ENCODE measurements at places on chromosomes 3 and 15. TPM values are rescaled to one million over a fixed set of nuclear protein-coding genes. Genes with fewer than 3 reads are reported as not detected.

DNA sequence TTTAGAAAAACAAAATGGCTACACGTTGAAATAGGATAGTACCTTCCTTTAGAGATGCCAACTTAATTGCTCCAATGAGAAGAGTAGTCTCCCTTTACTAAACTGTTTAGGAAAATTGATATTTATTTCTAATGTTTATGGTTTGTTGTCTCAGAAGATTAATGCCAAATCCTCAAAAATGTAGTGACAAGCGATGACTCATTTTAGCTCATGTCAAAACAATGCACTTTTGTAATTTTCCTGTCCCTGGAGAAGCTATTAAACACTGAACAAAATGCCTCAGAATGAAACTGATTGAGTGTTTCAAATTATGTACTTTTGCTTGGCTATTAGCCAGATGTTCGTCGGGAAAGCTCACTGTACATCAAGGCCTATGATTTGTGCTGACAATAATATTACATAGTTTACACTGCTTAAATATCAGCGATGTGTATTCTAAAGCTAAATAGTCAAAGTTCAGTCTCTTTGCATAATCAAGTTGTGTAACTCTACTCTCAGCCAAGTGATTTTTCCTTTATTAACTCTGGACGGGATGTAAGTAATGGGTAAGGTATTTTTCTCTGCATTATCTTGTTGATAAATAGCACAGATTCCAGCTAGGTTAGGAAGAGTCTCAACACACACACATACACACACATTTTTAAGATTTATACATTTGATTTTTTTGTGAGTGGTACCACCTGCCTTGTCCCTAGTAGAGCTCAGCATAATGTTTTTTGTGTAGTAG lies 83.7 kb downstream of the CMSS1 start:
- H3K4me1 ChIP-seq = no peaks in the 10 kb centered on the region
- no peak overlapping the region for H3K27ac ChIP-seq
- H3K27me3 ChIP-seq = no peaks in the 10 kb centered on the region
- no peak for DNase-seq

- no peak for DNase-seq
- H3K4me1 ChIP-seq = no peaks in the 10 kb centered on the region
- no peak overlapping the region for H3K4me3 ChIP-seq
- H3K27me3 ChIP-seq = no peaks in the 10 kb centered on the region
- H3K27ac ChIP-seq = no peak overlapping the region
Observed at GRCh38 chr15:79436037-79436780, 4.1 kb downstream of the MINAR1 start.

The SCN5A gene
- not detected for total RNA-seq

- no peaks in the 10 kb centered on the region for H3K27me3 ChIP-seq
- peaks cover 58% of the 10 kb centered on the region for H3K4me1 ChIP-seq
- H3K36me3 ChIP-seq = peaks cover 45% of the 10 kb centered on the region
- peak overlapping the region; percentile 94 for H3K27ac ChIP-seq
- no peak for DNase-seq
Observed at GRCh38 chr15:85694091-85694490, 100.6 kb downstream of the KLHL25 start.

DNA sequence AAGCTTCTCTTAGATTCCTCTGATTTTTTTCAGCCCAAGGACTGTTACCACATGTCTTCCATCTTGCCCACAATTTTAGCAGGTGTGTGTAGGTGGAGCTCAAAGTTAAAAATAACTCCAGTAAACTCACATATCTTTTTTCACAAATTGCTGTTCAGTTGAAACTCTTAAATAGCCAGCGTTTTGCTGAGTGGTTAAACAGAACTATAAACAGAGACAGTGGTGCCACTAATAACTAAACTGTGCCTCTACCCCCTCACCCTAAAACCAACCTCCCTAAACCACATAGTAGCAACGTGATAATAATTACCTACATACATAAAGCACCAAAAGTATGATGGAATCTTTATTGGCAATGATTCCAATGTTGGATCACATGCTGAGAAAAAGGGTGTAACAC lies 525.1 kb downstream of the PDCD6IP start:
- no peaks in the 10 kb centered on the region for H3K4me1 ChIP-seq
- H3K27me3 ChIP-seq = no peaks in the 10 kb centered on the region

GRCh38 chr15:42457445-42458442 lies 33.2 kb downstream of the ZNF106 start:
- peak; percentile 92 for DNase-seq
- peak overlapping the region; percentile 99 for H3K27ac ChIP-seq
- peaks cover 73% of the 10 kb centered on the region for H3K4me1 ChIP-seq
- H3K4me3 ChIP-seq = peak overlapping the region; percentile 66

The B3GNT5 gene
- total RNA-seq = 2.0 TPM

The PLSCR4 gene
- total RNA-seq = not detected

GRCh38 chr3:35871009-35871408 lies 231.7 kb downstream of the ARPP21 start:
- no peaks in the 10 kb centered on the region for H3K36me3 ChIP-seq
- H3K4me3 ChIP-seq = no peak overlapping the region
- DNase-seq = no peak
- H3K4me1 ChIP-seq = no peaks in the 10 kb centered on the region

DNA sequence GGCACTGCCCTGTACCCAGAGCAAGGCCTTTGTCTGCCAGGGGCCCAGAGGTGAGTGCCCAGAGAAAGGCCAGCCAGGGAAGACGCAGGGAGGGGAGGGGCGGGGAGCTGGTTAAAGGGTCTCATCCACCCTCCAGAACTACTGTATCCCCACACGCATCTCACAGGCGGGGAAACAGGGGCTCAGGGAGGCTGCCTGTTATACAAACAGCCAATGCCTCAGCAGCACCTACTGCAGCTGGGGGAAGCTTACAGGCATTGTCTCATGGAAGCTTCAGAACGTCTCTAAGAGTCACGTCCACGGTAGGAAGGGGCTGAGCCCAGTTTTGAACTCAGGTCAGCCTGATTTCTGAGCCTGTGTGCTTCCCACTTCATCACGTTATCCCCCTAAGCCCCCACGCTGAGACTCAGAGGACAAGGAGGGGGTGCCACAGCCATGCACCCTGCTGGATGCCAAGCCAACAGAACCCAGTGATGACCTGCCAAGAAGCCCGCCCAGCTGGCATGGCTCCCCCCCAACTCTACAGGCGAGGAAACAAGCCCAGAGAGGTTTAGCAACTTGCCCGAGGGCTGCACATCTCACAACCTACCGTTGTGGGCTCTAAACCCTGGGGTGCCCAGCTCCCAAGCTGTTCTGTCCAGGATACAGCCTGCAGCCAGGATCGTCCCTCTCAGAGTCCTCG lies 54.5 kb downstream of the IQSEC1 start:
- H3K36me3 ChIP-seq = no peaks in the 10 kb centered on the region
- no peak for DNase-seq
- H3K27ac ChIP-seq = no peak overlapping the region
- no peaks in the 10 kb centered on the region for H3K27me3 ChIP-seq
- peaks cover 57% of the 10 kb centered on the region for H3K4me1 ChIP-seq

- peak; percentile 69 for DNase-seq
- peaks cover 45% of the 10 kb centered on the region for H3K4me1 ChIP-seq
- no peaks in the 10 kb centered on the region for H3K36me3 ChIP-seq
- no peak overlapping the region for H3K27ac ChIP-seq
Observed at GRCh38 chr3:186235554-186235953, 126.5 kb downstream of the DGKG start.

The CAV3 gene
- total RNA-seq = not detected

DNA sequence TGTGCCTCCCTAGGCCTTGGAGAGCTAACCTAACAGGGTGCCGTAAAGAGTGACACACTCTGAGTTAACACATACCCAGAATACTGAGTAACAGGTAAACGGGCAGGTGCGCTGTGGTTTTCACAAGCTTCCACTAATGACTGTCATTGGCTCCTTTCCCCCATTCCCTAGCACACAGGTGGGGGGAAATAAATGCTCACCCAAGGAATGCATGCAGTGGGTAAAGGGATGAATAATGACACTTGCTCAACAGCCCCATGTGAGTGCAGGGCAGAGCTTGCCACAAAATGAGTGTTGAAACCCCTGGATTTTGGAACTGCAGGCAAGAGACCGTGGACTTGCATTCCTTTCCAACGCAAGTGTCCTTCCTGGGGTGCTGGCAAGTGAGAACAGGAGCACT lies 57.6 kb downstream of the ADAMTS17 start:
- no peaks in the 10 kb centered on the region for H3K36me3 ChIP-seq
- no peaks in the 10 kb centered on the region for H3K27me3 ChIP-seq
- H3K4me1 ChIP-seq = no peaks in the 10 kb centered on the region
- H3K4me3 ChIP-seq = no peak overlapping the region

DNA sequence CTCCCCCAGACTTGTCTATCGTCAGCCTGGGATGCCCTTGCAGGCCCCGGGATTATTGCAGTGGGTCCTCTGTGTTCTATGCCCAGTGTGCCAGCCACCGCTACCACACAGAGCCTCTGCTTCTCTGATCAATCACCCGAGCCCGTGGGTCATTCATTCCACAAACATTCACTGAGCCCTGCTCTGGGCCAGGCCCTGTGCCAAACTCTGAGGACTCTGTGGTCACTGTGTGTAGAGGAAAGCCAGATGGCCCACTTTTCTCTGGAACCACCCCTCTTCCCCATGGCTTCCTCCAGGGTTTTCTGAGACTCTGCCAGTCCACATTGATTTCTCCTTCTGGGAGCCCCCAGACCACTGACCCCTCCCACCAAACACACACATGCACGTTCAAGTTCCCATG lies 55.5 kb downstream of the BSN start:
- H3K27ac ChIP-seq = no peak overlapping the region
- no peak for DNase-seq
- no peaks in the 10 kb centered on the region for H3K4me1 ChIP-seq
- no peak overlapping the region for H3K4me3 ChIP-seq
- H3K36me3 ChIP-seq = no peaks in the 10 kb centered on the region
- H3K27me3 ChIP-seq = no peaks in the 10 kb centered on the region

The NMB gene
- total RNA-seq = 15.1 TPM

GRCh38 chr15:89023311-89023961 lies 64.8 kb upstream of the ABHD2 start:
- no peak for DNase-seq
- H3K4me3 ChIP-seq = no peak overlapping the region
- no peaks in the 10 kb centered on the region for H3K27me3 ChIP-seq
- no peaks in the 10 kb centered on the region for H3K36me3 ChIP-seq

- DNase-seq = no peak
- no peaks in the 10 kb centered on the region for H3K27me3 ChIP-seq
- H3K27ac ChIP-seq = no peak overlapping the region
- H3K4me3 ChIP-seq = no peak overlapping the region
Observed at GRCh38 chr3:126578702-126579101, 20.0 kb upstream of the C3orf22 start.

DNA sequence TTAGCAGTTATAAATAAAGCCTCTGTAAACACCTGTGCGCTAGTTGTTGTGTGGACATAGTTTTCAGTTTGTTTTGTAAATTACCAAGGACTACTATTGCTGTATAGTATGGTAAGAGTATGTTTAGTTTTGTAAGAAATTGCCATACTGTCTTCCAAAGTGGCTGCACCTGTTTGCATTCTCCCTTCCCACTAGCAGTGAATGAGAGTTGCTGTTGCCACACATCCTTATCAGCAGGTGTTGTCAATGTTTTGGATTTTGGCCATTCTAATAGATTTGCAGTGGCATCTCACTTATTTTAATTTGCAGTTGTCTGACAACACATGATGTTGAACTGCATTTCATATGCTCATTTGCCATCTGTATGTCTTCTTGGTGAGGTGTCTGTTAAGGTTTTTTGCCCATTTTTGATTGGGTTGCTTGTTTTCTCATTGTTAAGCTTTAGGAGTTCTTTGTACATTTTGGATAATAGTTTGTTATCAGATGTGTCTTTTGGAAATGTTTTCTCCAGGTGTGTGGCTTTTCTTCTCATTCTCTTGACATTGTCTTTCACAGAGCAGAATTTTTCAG lies 14.9 kb downstream of the TCAIM start:
- H3K27me3 ChIP-seq = no peaks in the 10 kb centered on the region
- H3K4me3 ChIP-seq = no peak overlapping the region
- no peak for DNase-seq
- H3K4me1 ChIP-seq = peaks cover 5% of the 10 kb centered on the region
- no peaks in the 10 kb centered on the region for H3K36me3 ChIP-seq

The ZDHHC23 gene
- total RNA-seq = 35.6 TPM

GRCh38 chr3:116815831-116816588 lies 106.4 kb downstream of the TUSC7 start:
- no peaks in the 10 kb centered on the region for H3K36me3 ChIP-seq
- DNase-seq = no peak
- no peak overlapping the region for H3K27ac ChIP-seq

The FEZF2 gene
- not detected for total RNA-seq

DNA sequence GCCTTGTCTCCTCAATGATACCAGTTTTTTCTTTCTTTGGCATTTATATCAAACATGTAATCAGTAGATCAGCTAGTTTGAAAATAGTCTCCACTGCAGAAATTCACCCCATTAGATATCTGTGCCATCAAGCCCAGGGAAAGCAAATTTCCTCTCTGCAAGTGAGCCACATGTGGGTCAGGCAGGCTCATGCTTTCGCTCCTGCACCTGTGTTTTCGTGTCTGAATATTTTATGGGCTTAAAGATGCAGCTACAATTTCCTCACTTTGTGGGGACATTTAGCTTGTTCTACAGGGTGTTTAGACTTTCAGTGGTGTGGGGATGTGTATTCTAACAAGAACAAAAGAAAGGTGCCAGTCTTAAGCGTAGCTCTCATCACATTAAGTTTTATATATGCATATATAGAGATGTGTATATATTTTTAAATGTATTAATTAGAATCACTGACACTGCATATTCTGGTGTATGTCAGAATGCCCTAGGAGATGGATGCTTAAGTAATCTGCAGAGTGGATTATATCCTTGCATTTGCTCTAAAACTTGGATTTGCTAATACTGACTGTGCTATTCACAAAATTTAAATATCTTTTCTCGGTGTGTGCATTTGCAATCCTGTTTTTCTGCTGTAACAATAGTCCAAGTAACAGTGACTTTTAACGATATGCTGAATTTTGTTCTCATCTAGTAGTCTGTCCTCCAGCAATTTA lies 372.6 kb downstream of the PTPRG start:
- no peaks in the 10 kb centered on the region for H3K36me3 ChIP-seq
- no peak overlapping the region for H3K4me3 ChIP-seq
- DNase-seq = no peak

DNA sequence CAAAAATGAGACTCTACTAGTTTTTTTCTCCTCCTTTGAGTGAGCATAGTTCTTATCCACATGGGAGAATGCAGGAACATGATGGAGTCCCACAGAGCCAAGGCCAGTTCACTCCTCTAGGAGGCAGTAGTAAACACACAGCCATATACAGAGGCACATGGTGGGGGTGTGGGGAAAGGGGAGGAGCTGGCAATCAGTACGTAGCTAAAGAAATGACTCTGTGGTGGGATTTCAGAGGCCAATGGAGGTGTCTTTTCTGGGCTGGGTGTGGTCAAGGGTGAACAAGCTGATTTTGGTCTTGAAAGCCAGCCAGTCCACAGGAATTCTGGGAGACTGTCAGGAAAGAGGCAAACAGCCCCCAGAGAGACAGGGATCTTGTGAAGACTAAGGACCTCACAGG lies 6.6 kb upstream of the RAB11A start:
- H3K27me3 ChIP-seq = no peaks in the 10 kb centered on the region
- DNase-seq = peak; percentile 93
- H3K4me3 ChIP-seq = peak overlapping the region; percentile 15
- peaks cover 7% of the 10 kb centered on the region for H3K4me1 ChIP-seq
- H3K27ac ChIP-seq = no peak overlapping the region
- no peaks in the 10 kb centered on the region for H3K36me3 ChIP-seq
